H9 (cell line): ENCODE measurements at places on chromosomes 12 and 14. TPM values are rescaled to one million over a fixed set of nuclear protein-coding genes. Genes with fewer than 3 reads are reported as not detected.

- no peak overlapping the region for H3K4me3 ChIP-seq
- H3K36me3 ChIP-seq, result no peaks in the 10 kb centered on the region
- no peak overlapping the region for H3K27ac ChIP-seq
Measured at GRCh38 chr14:30518867-30519560, 39.9 kb upstream of the G2E3 start.

The ATF7 gene
- total RNA-seq, result 17.7 and 18.4 TPM in 2 replicates

The ALDH1L2 gene
- 1.9 and 2.2 TPM in 2 replicates for total RNA-seq

The FAIM2 gene
- total RNA-seq, result 0.22 and 0.42 TPM in 2 replicates

GRCh38 chr12:104823985-104824461, 134.1 kb downstream of the SLC41A2 start:
- H3K36me3 ChIP-seq, result peaks cover 7% of the 10 kb centered on the region; the same call in 1 of the 3 replicates
- DNase-seq, result peak; percentile 29
- H3K27ac ChIP-seq, result no peak overlapping the region

- no peaks in the 10 kb centered on the region for H3K36me3 ChIP-seq
- DNase-seq, result no peak
- no peak overlapping the region; the same call in 2 of the 3 replicates for H3K4me3 ChIP-seq
- H3K4me1 ChIP-seq, result peaks cover 6% of the 10 kb centered on the region; the same call in 1 of the 2 replicates
- peaks cover 59% of the 10 kb centered on the region for H3K27me3 ChIP-seq
- no peak overlapping the region for H3K27ac ChIP-seq
Measured at GRCh38 chr12:114450515-114451300, 44.8 kb upstream of the TBX5 start.

DNA sequence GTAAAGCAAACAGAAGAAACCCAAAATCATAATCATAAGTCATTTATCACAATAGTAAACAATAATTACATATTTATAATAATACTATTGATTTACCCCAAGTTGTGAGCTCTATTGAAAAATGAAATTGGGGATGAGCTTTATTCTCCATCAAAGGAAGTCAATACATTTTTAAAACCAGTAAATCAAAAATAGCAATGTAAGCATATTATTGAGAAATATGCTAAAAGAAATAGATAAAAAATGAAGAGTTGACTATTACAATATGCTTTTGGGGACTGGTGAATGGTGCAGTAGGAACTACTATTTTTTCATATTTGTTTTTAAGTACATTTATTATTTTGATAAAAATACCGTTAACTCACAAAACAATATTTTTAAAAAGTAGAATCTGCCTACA, 31.2 kb upstream of the STK38L start:
- no peak overlapping the region for H3K4me3 ChIP-seq
- H3K4me1 ChIP-seq, result no peaks in the 10 kb centered on the region
- no peak overlapping the region for H3K27ac ChIP-seq
- no peak for DNase-seq

DNA sequence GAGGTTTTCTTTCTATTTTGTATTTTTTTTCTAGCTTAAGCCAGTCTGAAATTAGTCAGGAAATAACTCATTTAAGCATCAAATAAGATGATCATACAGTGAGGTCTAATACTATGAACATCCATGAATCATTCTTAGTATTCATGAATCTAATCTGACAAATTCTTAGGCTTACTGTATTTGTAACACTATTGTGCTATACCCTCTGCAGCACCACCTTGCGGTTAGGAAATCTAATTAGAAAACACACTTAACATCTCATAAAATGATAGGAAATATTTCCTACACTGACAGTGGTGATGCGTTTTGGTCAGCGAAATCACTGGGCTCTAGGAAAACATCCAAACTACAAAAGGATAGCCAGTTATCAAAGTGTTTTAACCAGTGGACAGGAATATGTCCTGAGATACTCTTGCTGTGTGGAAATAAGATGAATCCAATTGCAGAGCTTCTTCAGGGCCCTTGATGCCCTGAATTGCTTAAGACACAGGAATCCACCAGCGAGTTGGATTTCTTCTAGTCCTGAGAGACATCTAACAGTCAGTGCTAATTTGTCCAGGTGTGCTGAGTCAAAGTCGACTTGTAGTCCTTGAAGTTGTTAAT, 109.3 kb upstream of the MYF6 start:
- no peaks in the 10 kb centered on the region for H3K4me1 ChIP-seq
- no peaks in the 10 kb centered on the region for H3K27me3 ChIP-seq
- H3K4me3 ChIP-seq, result no peak overlapping the region
- no peak for DNase-seq
- no peaks in the 10 kb centered on the region for H3K36me3 ChIP-seq

The TROAP gene
- 70.5 and 75.3 TPM in 2 replicates for total RNA-seq

The VRTN gene
- total RNA-seq, result 104 and 105 TPM in 2 replicates

DNA sequence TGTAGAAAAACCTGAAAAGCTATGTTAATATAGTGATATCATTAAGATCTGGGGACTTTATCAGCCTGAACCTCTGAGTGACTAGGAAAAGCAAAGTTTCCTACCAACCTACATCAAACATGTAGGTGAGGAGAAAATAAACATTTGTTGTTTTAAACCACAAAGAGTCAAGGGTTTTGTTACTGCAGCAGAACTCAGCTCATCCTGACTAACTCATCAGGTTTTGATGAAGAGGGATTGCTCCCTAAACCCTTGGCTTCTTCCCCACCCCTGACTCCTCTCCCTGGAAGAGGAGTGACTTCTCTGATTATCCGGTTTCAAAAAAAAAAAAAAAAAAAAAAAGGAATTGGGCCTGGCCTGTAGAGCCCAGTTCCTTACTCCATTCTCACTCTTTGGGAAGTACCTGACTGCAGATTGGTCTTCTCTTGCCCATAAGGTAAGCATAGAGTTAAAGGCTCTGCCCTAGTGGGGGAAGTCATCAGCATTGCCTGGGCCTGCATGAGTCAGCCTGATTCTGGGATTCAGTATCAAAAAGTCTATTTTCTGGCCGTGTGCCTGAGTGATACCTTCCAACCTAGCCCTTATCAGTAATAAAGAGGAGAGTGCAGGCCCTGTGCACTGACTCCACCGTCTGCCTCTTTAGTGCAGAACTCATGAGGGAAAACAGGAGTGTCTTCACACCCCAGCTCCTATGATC, 16.9 kb downstream of the BDKRB1 start:
- DNase-seq, result peak; percentile 3
- peaks cover 14% of the 10 kb centered on the region for H3K36me3 ChIP-seq
- H3K4me3 ChIP-seq, result no peak overlapping the region

DNA sequence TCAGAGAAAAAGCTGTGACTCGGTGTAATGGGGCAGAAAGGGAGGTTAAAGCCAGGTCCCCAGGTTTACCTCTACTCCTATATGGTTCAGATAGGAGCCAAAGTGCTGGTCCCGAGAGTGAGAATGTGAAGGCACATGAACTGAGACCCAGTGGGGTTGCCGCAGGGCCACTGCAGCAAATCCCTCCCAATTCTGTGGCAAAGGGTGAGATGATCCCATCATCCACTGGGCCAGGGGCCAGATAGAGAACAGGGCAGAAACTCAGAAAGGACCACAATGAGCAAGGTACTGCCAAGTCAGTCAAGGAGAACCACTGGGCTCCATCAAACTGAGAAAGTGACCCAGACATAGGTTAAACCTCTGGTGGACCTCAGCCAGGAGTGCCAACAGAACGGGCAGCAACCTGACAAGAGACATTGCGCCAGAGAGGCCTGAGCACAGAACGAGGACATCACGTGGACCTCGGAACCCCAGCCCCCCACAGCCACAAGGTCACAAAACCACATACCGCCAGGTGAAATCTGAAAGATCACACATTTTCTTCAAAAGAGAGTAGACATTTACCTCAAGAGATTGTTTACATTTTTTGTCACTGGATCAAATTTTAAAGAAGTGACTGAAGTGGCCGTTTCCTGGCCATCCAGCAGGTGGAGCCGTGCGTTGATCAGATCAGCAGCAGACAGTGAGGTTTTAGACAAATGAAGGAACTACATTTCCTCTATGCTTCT, 20.5 kb upstream of the ITPR2 start:
- peak; percentile 62 for DNase-seq
- H3K4me3 ChIP-seq, result no peak overlapping the region
- H3K27me3 ChIP-seq, result no peaks in the 10 kb centered on the region

- no peak for DNase-seq
- peaks cover 25% of the 10 kb centered on the region for H3K36me3 ChIP-seq
- no peak overlapping the region for H3K27ac ChIP-seq
- H3K27me3 ChIP-seq, result no peaks in the 10 kb centered on the region
Measured at GRCh38 chr12:47551426-47551851, 154.4 kb downstream of the RPAP3 start.

- no peaks in the 10 kb centered on the region for H3K4me1 ChIP-seq
- H3K4me3 ChIP-seq, result no peak overlapping the region
- no peak overlapping the region for H3K27ac ChIP-seq
- no peaks in the 10 kb centered on the region for H3K36me3 ChIP-seq
- no peaks in the 10 kb centered on the region for H3K27me3 ChIP-seq
Measured at GRCh38 chr12:77343291-77343690, 277.9 kb upstream of the E2F7 start.

DNA sequence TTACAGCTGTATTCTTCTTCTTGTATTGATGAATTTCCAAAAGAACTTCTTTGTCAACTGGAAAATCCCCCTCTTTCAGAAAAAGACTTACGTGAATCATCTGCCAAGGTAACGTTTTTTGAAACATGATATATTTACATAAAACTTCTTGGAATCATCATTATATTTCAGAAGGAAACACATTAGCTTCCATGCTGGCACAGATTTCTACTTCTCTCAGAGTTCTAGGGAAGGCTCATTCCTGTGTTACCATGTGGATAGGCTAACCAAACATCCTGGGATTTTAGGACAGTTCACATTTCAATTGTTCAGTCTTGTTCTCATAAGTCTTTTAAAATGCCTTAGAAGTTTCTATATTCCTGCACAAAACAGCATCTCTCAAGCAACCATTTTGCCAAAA, 120.3 kb upstream of the NEDD1 start:
- H3K4me1 ChIP-seq, result no peaks in the 10 kb centered on the region
- no peaks in the 10 kb centered on the region for H3K27me3 ChIP-seq
